A549 treated with dexamethasone at 1 μM for 4 hours (cell line): ENCODE measurements at places on chromosomes 2 and 18. TPM values are rescaled to one million over a fixed set of nuclear protein-coding genes. Genes with fewer than 3 reads are reported as not detected.

The MAP2 gene
- 1.1 to 2.4 TPM (median 1.2 TPM) in 5 replicates for total RNA-seq

The TTC21B gene
- 3.4 to 5.1 TPM (median 4.6 TPM) in 5 replicates for total RNA-seq

The MYO5B gene
- 6.9 to 8.7 TPM (median 7.3 TPM) in 5 replicates for total RNA-seq

The ST6GAL2 gene
- 12.0 to 19.3 TPM (median 14.1 TPM) in 5 replicates for total RNA-seq

The NPPC gene
- total RNA-seq, result 0.32 to 0.67 TPM (median 0.42 TPM) in 5 replicates

The NYAP2 gene
- total RNA-seq, result 0.02 to 0.04 TPM (median 0.03 TPM) in 4 of 5 replicates, not detected in the other

The OSBPL1A gene
- 14.4 to 20.8 TPM (median 17.9 TPM) in 5 replicates for total RNA-seq

The RIT2 gene
- not detected in 5 replicates for total RNA-seq

The HOXD1 gene
- total RNA-seq, result 0.15 to 0.25 TPM (median 0.21 TPM) in 5 replicates

The CNGA3 gene
- total RNA-seq, result 0.03 to 0.09 TPM (median 0.05 TPM) in 4 of 5 replicates, not detected in the other

The FOXD4L1 gene
- total RNA-seq, result 0.09 to 0.54 TPM (median 0.41 TPM) in 5 replicates

The SAG gene
- total RNA-seq, result 0.24 TPM in 1 of 5 replicates, not detected in the others

The SLC23A3 gene
- 0.45 to 0.75 TPM (median 0.55 TPM) in 5 replicates for total RNA-seq

The SPEG gene
- total RNA-seq, result 7.0 to 12.6 TPM (median 9.4 TPM) in 5 replicates

The ODC1 gene
- 186 to 205 TPM (median 191 TPM) in 5 replicates for total RNA-seq

The FNDC4 gene
- total RNA-seq, result 3.8 to 5.3 TPM (median 4.5 TPM) in 5 replicates

The SLC5A7 gene
- not detected in 5 replicates for total RNA-seq

The CAVIN2 gene
- 52.2 to 76.9 TPM (median 69.5 TPM) in 5 replicates for total RNA-seq

The GALR1 gene
- total RNA-seq, result not detected in 5 replicates

The ARHGAP28 gene
- 0.05 to 0.28 TPM (median 0.06 TPM) in 4 of 5 replicates, not detected in the other for total RNA-seq

The NDC80 gene
- total RNA-seq, result 11.3 to 13.8 TPM (median 12.8 TPM) in 5 replicates

The REG3G gene
- total RNA-seq, result not detected in 5 replicates

The HJURP gene
- 51.2 to 56.5 TPM (median 54.7 TPM) in 5 replicates for total RNA-seq

The CRYGC gene
- total RNA-seq, result not detected in 5 replicates

The UGT1A10 gene
- total RNA-seq, result 0.05 TPM in 1 of 5 replicates, not detected in the others

The PSMA8 gene
- total RNA-seq, result not detected in 5 replicates

The MC4R gene
- not detected in 5 replicates for total RNA-seq

The LYPD6B gene
- total RNA-seq, result 0.07 TPM in 1 of 5 replicates, not detected in the others

The LPIN1 gene
- 7.3 to 11.9 TPM (median 9.2 TPM) in 5 replicates for total RNA-seq

The RBKS gene
- 6.8 to 8.0 TPM (median 7.5 TPM) in 5 replicates for total RNA-seq
